ENCODE measurements at places on chromosomes 1 and 21. TPM values are rescaled to one million over a fixed set of nuclear protein-coding genes. Genes with fewer than 3 reads are reported as not detected.

DNA sequence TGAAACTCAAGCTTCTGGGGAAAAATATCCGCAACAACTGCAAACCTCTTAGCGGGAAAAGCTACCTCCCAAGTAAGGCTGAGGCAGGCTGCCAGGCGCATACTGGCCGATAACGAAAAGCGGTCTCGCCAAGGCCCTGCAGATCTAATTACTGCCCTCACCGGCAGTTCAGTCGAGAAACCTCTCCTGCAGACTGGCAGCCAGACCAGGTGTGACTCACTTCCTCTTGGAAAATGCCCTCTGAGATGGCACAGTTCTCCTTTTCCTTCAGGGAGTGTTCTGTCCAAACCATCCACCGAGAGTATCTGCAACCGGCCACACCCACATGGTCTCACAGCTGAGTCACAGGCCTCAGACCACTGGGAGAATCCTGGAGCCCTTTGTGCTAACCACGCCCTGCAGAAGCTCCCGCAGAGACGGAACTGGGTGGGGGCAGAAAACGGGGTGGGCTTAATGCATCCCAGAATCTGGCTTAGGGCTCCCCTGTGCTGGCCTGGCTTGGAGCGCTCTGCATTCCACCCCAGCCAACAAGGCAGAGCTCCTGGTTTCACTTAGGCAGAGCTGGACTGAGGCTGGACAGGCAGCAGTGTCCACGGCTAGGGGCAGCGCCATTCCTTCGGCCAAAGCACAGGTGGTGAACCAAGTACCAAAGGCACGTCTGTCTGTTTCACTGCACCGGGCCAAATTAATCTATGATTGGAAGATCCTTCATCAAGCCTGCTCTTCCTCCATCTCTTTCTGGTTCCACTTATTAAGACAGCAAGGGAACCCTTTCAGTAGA lies 1.2 kb downstream of the S100A10 start:
- DNase-seq = peak; percentile 93

DNA sequence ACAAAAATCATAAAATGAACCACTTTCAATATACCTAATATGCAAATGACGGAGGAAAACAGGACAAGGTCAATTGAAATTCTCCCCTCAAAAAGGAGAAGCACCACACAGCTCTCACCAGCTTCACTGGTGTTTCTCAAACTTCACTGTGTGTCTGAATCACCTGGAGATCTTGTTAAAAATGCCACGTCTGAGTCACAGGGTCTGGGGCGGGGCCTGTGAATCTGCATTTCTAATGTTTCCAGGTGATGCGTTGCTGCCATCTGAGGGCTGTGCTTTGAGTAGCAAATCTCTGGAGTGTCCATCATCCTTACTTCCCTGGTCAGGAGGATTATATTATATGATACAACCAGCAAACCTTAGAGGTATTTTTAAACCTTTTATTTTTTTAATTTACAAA lies 9.0 kb downstream of the CLDN19 start:
- no peak for DNase-seq

The KCNN3 gene
- 0.96 TPM for total RNA-seq

The TNN gene
- total RNA-seq = 0.61 TPM

GRCh38 chr1:179549368-179549700 lies 26.4 kb downstream of the NPHS2 start:
- no peak for DNase-seq

The SPOCD1 gene
- total RNA-seq = 9.5 TPM

- no peak for DNase-seq
Observed at GRCh38 chr1:201633811-201634210, 94.9 kb downstream of the NAV1 start.

GRCh38 chr1:172838680-172839313 lies 179.9 kb downstream of the FASLG start:
- DNase-seq = no peak

DNA sequence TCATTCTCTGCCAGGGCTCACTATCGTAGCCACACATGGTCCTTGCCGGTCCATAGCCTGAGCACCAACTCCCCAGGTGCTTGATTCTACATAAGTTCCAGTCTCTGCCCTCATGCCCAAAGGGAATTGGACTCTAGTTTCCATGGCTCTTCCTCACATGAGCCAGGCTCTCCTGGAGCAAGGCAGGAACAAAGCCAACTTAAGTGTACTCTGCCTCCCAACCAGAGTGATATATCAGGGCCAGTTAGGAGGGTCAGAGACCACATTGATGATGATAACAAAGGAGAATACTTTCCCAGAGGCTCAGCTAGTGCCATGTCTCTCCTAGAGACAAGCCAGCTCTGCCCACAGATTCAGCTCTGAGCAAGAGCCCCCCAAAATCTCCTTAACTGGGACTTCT lies 70.9 kb downstream of the ERI3 start:
- no peak for DNase-seq

GRCh38 chr1:21946836-21947587 lies 9.9 kb upstream of the HSPG2 start:
- DNase-seq = no peak

DNA sequence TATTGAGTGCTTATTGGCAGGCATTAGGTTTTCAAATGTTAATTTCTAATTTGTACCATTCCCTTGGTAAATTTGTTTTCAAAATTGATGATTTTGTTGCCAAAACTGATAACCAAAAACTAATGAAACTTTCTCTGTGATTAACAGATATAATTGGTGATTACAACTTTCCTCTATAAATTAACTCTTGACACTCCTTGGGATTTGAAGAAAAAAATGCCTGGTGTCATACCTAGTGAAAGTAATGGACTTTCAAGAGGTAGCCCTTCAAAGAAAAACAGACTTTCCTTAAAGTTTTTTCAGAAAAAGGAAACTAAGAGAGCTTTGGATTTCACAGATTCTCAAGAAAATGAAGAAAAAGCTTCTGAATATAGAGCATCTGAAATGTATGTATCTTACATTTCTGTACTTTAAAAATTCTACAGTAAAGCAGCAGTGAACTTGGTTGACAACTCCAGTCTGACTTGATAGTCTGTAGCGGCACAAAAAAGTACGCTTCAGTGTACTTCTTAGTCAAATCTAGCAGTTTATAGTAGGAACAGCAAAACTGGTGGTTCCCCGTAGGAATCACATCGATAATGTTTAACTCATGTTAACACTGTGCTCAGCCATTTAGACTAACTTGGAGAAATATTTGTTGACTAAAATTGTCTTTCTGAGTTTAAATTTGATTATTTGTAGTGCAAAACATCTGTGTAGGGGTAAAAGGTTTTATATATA lies 3.0 kb downstream of the USP1 start:
- no peak for DNase-seq

DNA sequence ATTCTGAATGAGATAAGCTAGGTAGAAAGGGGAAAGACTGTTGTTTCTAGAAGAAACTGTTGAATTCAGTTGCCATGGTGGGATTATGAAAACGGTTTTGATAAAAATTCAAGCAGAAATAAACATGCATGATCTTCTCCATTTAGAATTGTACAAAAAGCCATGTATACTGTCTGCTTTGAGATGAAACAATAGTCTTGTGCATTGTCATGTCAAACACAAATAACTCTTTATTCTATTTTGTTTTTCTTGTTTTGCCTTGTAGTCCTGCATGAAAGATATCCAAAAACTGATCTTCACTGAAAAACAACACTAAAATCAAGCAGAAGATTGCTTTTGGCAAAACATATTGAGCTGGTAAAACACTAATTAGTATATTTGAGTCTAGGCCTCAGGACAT lies 659.9 kb downstream of the LTN1 start:
- no peak for DNase-seq

GRCh38 chr1:35808450-35809113 lies 766 bp downstream of the AGO4 start:
- DNase-seq = no peak

DNA sequence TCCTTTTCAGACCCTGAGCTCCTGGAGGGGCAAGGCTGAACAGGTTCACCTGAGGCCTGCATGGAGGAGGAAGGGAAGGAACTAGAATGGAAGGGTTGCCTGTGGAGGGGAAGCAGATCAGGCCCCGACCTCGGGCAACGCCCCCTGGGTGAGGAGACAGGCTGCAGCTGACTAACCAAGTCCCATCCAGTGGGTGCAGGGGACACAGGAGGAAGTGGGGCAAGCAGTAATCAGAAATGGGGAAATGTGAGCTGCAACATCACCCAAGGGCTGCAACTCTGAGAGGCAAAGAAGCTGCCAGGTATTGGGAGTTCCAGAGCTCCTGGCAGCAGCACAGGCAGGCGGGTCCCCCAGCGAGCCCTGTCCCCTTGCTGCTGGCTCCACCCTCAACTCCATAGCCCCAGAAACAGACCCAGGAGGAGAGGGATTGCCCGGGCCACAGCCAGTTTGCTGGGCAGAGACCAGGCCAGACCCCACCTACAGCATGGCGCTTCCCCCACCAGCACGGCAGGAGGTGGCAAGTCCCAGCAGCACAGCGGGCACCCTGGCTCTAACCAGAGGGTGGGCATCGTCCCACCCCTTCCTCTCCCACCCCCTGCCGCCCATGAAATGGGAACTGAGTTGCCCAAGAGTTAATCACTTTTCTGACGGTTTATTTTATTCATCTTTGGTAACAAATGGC lies 38.5 kb downstream of the MRPL37 start:
- no peak for DNase-seq

DNA sequence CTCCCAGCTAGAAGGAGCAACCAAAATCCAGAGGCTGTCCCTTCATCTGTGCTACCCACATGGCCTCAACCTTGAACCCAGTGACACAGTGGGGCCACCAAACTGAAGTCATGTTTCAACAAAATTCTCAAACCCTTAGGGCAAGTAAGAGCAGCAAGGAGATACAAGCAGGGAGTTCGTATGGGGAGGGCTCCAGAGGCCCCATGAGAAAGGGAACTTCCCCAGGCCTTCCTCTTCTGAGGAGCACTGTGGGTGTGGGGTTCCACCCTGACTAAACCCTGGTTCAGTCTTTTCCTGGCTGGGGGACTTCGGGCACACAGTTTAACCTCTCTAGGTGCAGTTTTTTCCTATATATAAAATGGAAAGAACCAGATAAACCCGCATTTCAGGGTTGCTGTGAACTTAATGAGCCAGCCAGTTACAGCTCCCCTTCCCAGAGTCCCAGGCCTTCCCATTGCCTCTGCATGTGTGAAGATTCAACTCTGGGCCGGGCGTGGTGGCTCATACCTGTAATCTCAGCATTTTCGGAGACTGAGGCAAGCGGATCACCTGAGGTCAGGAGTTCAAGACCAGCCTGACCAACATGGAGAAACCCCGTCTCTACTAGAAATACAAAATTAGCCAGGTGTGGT lies 8.0 kb upstream of the THEMIS2 start:
- DNase-seq = no peak

DNA sequence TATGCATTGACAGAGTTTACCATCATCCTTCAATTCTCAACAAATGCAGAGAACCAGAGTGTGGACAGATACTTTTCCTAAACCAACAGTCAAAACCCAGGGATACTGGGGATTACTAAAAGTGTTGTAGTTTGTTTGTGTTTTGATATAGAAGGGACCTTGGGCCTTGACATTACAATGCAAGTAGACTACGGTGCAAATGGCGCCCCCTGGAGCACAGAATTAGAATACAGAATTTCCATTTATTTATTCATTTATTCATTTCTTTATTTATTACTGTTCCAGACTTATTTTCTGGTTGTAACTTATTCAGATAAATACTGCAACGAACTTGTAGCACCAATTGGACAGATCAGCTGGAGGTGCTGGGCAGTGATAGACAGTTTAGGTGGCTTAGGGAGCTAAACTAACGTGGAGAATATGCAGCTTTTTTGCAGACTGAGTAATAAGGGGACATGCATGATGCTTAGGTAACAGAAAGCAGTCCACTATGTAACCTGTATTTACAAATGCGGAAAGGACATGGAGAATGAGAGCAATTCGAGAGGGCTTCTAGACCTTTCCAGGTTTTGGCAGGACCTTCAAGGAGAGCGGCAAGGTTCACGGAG lies 42.6 kb downstream of the KIRREL1 start:
- no peak for DNase-seq

GRCh38 chr1:210342986-210343780 lies 14.5 kb downstream of the HHAT start:
- no peak for DNase-seq
